ENCODE measurements at places on chromosomes 2 and 18.

GRCh38 chr18:11392292-11392691 is 217.1 kb upstream of the SLC35G4 start:
- DNase-seq = no peak

- DNase-seq = no peak
These were observed 5.2 kb upstream of the GPD2 start for GRCh38 chr2:156430980-156431358.

DNA sequence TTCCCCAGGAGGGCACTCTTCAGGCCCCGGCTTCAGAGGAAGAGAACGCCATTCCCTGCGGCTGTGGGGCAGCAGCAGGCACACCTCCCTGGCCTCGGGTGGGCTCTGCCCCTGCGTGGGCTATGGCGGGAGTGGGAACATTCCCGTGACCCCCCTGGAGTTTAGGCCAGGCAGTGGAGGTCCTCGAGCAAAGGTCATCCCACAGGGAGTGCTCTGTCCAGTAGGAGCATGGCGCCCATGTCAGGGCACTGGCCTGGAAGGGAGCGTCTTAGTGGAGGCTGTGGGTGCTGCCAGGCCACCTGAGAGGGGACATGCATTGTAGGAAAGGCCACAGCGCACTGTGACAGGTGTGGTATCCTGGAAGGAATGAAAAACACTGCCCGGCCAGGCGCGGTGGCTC is 9.2 kb upstream of the NFATC1 start:
- DNase-seq = no peak

GRCh38 chr2:121818546-121818945 is 63.1 kb downstream of the TSN start:
- DNase-seq = no peak

- DNase-seq = no peak
These were observed 98.9 kb downstream of the HNMT start for GRCh38 chr2:138063181-138063580.

- DNase-seq = no peak
These were observed 146.7 kb downstream of the PDE1A start for GRCh38 chr2:182280118-182280517.

DNA sequence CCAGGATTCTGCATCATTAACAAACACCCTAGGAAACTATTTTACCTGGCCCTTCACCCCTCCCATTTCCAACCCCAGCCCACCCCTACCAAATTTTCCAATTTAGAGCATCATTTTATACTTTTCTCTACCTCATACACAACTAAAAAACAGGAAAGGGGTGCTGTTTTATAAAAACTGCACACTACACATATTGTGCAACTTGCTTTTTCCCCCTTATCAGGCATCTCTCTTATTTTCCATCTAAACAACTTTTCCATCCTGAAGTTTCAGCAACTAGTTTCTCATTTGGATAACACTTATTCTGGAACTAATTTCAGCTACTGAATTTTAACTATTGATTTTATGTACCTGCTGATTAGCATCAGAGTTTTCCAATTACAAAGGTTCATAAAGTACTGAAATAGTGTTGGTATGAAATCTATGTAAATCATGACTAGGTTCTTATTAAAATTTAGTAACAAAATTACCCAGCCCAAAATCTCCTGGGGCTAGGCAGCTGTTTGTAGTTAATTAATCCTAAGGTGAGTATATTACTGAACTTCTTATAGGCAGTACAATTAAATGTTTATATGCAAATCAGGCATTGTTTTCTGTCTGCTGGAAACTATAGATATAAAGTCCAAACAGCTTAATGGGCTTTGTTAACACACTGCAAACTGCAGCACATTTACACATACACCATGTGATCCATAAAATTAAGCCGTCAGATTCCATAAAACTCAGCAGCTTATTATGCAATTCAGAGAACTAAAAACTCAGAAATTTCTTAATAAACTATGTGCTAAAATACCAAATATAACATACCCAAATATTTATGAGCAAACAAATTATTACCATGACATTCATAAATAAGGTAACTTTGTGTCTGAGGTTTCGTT is 7.9 kb downstream of the SF3B1 start:
- DNase-seq = no peak

- DNase-seq = no peak
These were observed 24.2 kb downstream of the BCL11A start for GRCh38 chr2:60529136-60529784.

- no peak for DNase-seq
These were observed 1620.9 kb upstream of the NXPH2 start for GRCh38 chr2:140401056-140401455.

DNA sequence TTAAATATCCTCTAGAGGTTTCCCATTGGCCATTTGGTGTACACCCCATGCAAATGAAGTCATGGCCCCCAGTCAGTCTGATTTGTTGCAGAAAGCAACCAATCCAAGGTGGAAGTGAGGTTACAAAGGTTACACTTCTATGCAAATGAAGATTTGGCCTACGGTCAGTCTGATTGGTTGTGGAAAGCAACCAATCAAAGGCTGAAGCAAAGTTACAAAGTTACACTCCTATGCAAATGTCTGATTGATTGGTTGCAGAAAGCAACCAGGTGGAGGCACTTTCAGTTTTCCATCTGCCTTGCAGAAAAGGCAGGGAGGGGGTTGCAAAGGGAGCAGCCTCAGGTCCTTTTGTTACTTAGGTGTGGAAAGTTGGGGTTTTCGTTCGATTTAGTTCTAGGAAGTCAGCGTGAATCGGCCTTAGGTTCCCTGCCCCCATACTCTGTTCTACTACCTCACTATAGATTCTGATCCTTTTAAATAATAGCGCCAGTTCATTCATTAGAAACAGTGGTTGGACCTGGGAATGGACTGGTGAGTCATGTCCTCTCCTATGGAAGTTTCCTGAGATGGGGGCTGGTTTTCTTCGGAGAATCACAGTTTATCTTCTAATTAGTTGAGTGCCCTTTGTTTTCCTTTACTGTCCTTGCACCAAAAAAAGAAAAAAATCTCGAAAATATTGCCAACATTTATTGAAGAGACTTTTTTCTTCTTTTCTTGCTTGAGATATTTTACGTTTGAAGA is 279.5 kb downstream of the AGAP1 start:
- DNase-seq = no peak

DNA sequence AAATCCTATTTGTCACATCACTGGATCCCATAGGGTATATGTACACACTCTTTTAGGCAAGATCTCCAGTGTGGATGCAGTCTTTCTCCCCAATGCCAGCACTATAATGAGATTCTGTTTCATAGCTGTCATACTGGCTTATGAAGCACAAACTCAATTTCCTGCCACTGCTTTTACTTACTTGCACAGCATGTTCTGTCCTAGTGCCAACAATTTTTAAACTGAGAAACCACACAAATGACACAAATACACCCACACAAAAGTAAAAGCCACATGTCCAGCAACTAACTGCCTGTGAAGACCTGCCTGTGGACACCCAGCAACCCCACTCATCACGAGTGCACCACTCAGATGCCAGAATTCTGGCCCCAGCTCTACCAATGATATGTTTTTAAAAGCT is 29.6 kb upstream of the RNU4ATAC start:
- no peak for DNase-seq

DNA sequence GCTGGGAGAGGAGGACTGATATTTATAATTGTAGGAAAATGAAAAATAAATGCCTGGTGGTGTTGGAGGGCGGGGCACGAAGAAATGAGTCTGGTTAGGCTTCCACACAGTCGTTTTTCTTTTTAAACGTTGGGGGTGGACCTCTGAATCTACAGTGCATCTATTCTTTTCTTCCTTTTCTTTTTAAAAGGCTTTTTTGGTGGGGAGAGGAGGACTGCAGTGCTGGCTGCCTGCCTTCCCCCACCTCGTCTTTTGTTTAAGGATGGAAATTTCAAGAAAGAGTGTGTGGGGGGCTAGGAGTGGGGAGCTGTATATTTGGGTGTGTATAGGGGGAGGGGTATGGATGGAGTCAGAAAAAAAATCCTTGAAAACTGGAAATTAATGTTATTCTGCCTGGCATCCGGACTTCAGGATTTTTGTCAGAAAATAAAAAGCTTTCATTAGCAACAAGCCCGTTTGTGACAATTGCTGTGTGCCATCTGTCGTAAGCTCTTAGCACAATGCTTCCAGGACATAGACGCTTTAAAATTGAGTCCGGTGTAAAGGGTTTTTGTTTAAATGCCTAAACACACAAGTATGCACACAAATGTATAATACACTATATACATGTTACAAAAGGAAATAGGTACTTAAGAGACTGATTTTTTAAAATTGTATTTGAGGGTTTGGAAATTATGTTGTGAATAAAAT is 1.1 kb downstream of the MAP2 start:
- DNase-seq = no peak

- no peak for DNase-seq
These were observed 140.7 kb downstream of the RNF144A start for GRCh38 chr2:7057865-7058400.

DNA sequence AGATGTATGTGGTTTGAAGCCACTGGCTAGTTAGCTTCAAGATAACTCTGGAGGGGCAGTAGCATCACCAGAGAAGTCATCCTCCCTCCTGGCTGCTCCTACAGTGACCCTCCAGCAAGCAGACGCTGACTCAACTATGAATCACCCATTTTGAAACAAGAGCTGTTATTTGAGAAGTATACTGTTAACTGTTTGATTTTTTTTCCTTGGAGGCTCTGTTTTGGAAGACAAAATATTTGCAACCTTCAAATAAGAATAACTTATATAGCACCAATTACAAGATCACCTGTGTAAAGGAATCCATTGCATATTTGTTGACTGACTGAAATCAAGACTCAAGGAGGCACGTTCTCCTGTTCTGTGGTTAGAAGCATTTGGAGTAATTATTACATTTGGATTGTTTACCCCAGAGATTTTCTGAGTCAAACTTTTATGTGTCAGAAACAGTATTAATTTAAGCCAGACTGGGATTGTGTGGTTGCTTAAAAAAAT is 313.8 kb downstream of the MTX2 start:
- DNase-seq = no peak

- DNase-seq = no peak
These were observed 156.4 kb downstream of the SLC39A10 start for GRCh38 chr2:195813421-195813820.

- DNase-seq = no peak
These were observed 241.8 kb downstream of the CPS1 start for GRCh38 chr2:210798180-210798579.

- no peak for DNase-seq
These were observed 51.4 kb downstream of the UXS1 start for GRCh38 chr2:106142683-106143082.

DNA sequence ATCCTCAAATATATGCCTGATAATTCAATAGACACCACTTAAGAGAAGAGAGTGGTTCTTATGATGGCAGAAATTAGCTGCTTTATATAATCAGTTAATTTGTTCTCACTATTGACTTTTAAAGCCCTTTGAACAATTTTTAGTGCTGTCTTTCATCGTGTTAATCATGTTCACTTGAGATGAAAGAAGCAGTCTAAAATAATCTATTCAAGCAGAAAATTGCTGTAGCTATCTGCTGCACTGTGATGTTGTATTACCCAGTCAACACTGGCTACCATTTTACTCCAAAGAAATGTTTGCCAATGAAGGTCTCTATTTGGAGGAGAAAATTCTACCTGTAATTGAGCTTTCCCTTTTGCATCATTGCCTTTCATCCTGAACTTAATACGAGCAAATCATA is 459.8 kb upstream of the FSIP2 start:
- DNase-seq = no peak

DNA sequence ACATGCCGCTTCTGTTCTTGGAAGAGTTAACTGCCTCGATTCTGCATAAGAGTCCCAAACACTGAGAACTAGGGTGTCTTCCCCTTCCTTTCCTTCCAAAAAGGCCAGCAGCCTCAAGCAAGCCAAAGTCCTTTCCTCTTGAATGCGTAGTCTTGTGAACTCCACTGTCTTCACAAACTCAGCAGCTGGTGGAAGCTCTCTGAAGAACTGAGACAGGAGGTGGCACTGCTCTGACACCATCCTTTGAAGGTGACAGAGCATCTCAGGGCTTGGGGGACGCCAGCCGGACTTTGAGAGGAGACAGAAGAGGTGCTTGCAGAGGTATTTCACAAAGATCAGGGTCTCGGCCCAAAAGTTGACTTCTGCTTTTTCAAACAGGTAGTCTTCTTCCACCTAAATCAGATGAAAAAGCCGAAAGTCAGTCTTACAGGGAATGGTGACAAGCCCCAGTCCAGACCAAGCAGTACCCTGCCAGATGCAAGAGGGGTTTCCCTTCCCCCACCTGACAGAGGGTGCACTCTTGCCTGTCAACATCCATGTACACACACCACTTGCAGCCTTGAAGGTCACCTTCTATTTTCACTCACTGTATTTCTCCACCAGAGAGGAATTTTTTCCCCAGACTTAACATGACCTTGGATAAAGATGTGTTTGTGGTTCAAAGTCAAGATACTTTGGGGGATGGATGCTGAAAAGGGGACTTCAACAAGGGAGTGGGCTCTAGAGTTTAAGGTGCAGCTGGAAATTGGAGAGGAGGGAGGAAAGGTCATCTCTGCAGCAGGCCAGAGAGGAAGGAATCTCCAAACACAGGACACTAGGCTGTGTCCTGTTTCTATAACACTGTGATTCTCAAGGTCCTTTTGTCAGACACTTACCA is 4.8 kb upstream of the ZFP36L2 start:
- DNase-seq = no peak

- no peak for DNase-seq
These were observed 148.3 kb downstream of the KLHL29 start for GRCh38 chr2:23533338-23533695.

GRCh38 chr2:144510294-144510991 is 9.5 kb downstream of the ZEB2 start:
- no peak for DNase-seq

GRCh38 chr18:45825258-45826044 is at the start of gene SIGLEC15:
Gene SIGLEC15, plus strand, starts transcription at chr18:45825675. Its CDS starts 54 bp downstream, at chr18:45825729.
- DNase-seq = no peak

DNA sequence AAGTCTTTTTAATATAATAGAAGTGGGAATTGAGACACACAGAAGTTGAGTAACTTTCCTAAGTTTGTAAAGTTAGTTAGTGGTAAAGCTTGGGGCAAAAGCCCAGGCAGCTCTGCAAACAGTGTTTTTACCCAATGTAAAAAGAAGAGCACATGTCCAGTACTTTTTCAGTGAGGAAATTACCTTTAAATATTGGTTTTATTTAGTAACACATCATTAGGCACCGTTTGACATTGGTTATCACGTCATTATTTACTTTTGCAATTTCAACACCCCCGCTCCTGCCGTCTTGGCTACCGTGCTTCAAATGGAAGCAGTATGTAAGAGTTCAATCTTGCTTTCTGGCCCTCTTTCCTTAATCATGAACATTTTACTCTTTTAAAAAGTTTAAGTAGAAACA is 807.9 kb downstream of the EPHA4 start:
- DNase-seq = no peak

- no peak for DNase-seq
These were observed 179.4 kb upstream of the DCC start for GRCh38 chr18:52160636-52161035.

DNA sequence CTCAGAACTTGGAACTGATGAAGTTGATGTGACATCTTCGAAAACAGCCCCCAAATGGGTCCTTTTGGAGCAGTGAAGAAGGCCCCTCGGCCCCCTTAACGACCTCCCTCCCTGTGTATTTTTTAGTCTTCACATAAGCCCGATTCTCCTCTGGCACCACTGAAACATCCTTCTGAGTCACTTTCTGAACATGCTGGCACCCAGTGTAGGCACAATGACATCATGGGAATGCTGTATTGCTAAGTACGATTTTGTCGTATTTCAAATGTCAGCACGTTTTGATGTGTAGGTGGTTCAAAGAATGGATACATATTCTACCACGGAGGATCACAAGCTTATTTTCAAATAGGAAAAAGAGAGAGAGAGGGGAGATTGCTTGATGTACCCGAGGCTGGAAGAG is 111.7 kb upstream of the RIOK3 start:
- DNase-seq = no peak

- DNase-seq = no peak
These were observed 446.7 kb downstream of the RNF144A start for GRCh38 chr2:7363906-7364305.

GRCh38 chr2:86785456-86785855 is 5.3 kb downstream of the CD8A start:
- DNase-seq = peak; percentile 91

All from T-helper 2 cell (primary cell).